Stimulated activated CD4-positive, alpha-beta T cell treated with anti-CD3 and anti-CD28 coated beads, Interleukin-4, amount 100 ng/mL, for 1 hour (primary cell): ENCODE measurements at places on chromosomes 1 and 21.

DNA sequence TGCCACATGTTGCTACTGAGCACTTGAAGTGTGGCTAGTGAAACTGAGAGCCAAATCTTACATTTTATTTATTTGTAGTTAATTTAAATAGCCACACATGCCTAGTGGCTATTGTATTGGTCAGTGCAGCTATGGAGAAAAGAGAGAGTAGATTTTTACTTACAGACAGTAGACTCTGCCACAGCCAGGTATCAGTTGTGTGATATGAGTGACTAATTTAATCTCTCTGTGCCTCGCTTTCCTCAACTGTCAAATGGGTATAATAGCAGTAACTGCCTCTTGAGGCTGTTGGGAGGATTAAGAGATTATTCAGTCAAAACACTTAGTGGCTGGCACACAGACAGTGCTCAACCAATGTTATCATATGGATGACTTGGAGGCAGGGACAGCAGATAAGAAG, 49.0 kb downstream of the UBE2T start:
- no peak for DNase-seq

GRCh38 chr1:220182111-220182510, 88.2 kb downstream of the IARS2 start:
- DNase-seq, result no peak

DNA sequence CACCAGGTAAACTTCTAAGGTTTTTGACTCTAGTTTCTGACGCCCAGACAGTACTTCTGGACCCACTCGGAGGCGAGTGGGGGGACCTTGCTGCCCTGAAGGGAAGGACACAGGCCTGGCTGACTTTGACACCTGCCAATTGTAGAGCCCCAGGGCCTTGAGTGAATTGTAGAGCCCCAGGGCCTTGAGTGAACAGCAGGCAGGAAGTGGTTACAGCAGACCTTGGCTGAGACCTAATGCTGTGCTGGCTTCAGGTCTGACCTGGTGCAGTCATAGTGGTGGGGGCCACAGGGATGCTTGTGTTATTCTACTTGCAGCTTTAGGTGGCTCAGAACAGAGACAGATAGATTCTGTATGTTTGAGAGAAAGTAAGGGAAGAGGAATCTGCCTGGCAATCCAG, 344.3 kb downstream of the DUSP10 start:
- no peak for DNase-seq

GRCh38 chr1:23904748-23905357, 8.3 kb downstream of the CNR2 start:
- DNase-seq, result no peak

- no peak for DNase-seq
These were observed 29.9 kb downstream of the NAV1 start for GRCh38 chr1:201568859-201569294.

GRCh38 chr1:58773406-58773840, 10.4 kb downstream of the JUN start:
- DNase-seq, result no peak

GRCh38 chr1:70038025-70038424, 167.4 kb downstream of the LRRC40 start:
- DNase-seq, result no peak

GRCh38 chr1:17553975-17554700, 14.6 kb downstream of the ARHGEF10L start:
- DNase-seq, result no peak

GRCh38 chr1:192522673-192523072, 52.9 kb upstream of the RGS1 start:
- no peak for DNase-seq

GRCh38 chr21:39984286-39984991, 117.2 kb downstream of the PCP4 start:
- DNase-seq, result no peak

GRCh38 chr1:63892632-63893395, 119.0 kb downstream of the ROR1 start:
- DNase-seq, result no peak

GRCh38 chr1:198864695-198865094, 225.9 kb downstream of the PTPRC start:
- DNase-seq, result no peak
